ENCODE measurements at places on chromosomes 16 and 17.

- DNase-seq = no peak
Measured at GRCh38 chr16:51592001-51592501, 441.0 kb upstream of the SALL1 start.

DNA sequence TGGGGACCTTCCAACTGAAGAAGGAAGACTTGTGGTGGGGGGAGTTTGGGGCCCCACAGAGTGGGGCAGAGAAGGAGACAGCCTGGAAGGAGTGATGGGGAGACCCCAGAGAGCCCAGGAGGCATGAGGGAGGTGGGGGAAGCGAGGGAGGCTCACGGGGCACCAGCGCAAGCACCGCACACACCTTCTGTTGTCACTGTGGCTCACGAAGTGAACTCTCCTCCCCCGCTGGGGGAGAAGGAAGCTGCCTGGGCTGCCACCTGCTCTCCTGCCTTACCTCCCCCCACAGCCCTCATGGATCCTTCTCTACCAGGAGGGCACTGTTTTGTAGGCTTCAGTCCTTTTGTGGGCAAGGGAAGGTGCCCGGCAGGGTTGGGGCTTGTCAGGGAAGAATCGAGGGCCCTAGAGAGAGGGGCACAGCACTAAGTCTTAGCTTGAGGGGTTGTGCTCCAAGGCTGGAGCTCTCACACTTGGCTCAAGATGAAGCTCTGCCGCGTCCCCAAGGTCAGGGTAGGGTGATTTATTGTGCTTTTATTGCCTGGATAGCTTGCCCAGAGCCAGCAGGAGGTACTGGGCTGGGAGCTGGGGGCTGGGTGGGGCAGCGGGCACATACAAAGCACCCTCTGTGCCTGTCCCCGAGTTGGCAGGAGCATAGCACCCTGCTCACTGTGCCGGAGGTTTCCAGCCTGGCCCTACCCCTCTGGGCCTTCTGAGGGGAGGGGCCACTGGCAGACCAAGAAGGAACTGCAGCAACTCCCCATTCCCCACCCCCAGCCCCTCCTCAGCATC lies 4.6 kb upstream of the STARD3 start:
- peak; percentile 89 for DNase-seq

- no peak for DNase-seq
Measured at GRCh38 chr16:2806286-2806685, 8.0 kb downstream of the PRSS41 start.

DNA sequence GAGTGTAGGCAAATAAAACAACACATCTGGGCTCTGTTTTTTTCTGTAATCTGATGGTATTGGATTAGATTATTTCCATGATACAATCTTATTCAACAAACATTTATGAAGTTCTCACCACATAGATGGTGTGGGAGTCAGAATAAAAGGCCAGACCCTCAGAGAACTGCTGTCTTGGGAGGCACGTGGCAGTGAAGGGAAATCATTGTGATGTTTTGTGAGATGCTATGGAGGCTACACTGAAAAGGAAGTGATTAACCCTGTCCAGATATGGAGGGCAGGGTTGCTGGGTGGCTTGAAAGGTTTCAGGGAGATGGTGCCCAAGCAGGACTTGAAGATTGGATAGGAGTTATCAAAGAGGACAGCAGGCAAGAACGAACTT lies 35.6 kb downstream of the DHRS7B start:
- no peak for DNase-seq

DNA sequence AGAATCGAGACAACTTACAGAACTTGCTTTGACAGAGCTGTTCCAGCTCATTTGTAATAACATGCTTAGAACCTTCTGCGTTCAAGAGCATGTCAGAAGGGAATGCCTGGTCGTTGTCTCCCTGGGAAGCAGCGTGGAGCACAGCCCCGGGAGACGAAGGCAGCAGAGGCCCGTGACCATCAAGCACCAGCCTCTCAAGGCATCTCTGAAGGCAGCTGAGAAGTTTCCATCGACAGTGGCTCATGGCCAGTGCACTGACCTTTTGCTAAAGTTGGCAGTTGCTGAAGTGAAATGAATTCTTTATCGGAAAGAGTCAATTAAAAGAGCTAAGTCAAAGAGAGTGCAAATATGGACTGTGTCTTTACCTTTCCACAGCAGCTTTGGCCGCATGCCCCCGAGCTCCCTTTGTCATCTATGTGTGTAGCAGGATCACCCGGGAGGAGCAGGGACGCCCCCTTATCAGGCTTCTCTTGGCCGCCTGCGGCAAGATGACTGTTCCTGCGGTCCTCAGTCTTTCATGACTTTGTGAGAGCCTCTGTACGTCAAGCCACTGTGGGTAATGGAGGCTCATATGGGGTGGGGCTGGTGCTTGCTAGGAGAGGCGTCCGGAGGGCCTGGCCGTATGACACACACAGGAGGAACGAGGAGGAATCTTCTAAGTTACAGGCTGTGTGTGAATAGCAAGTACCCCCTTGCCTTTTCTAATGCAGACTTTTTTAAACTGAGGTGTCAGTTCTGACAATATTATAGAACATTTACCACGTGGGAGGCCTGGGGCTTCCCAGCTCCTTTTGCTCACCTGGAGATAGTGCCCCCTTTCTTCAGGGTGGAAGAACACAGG lies 54.2 kb downstream of the LDHD start:
- no peak for DNase-seq

GRCh38 chr17:20966870-20967269 lies 75.9 kb downstream of the USP22 start:
- no peak for DNase-seq

DNA sequence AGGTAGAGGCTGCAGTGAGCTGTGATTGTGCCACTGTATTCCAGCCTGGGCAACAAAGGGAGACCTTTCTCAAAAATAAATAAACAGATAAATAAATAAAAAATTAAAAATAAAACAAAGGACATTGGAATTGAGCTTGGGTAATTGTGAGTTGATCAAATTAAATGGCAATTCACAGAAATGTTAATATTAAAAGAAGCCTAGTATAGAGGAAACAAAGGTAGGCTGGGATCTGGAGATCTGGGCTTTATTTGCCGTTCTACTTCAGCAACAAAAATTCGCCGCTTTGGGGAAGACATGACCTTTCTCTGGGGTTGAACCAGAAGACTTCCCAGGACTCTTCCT lies 332 bp upstream of the VPS25 start:
- no peak for DNase-seq

DNA sequence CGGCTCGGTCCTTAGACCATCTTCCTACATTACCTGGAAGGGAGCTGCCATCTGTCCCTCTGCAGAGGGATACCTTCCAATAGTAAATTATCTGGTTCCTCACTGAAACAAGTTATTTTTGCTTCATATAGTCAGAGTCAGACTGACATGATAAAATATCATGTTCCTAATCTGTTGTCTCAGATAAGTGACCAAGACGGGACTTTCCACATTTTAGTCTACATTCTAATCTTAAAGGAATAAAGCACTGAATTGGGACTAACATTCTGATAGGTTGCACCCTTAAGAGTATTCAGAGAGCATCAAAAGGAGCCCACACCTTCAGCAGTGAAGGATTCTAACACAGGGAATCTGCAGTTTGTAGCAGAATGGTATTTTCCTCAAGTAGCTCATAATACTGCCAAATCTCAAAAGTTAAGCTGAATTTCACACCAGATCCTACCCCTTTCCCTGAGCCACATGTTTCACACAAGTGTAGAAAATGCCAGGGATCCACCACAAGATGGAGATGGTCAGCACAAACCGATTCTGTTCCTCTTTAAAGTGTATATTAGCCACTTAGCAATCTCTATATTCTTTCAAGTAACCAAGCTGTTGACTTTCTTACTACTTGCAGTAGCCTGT lies 13.4 kb downstream of the GINS2 start:
- DNase-seq = peak; percentile 57

- DNase-seq = no peak
Measured at GRCh38 chr17:7582396-7583252, 1.0 kb upstream of the MPDU1 start.

- peak; percentile 35 for DNase-seq
Measured at GRCh38 chr17:58121925-58122324, 26.3 kb upstream of the OR4D1 start.

DNA sequence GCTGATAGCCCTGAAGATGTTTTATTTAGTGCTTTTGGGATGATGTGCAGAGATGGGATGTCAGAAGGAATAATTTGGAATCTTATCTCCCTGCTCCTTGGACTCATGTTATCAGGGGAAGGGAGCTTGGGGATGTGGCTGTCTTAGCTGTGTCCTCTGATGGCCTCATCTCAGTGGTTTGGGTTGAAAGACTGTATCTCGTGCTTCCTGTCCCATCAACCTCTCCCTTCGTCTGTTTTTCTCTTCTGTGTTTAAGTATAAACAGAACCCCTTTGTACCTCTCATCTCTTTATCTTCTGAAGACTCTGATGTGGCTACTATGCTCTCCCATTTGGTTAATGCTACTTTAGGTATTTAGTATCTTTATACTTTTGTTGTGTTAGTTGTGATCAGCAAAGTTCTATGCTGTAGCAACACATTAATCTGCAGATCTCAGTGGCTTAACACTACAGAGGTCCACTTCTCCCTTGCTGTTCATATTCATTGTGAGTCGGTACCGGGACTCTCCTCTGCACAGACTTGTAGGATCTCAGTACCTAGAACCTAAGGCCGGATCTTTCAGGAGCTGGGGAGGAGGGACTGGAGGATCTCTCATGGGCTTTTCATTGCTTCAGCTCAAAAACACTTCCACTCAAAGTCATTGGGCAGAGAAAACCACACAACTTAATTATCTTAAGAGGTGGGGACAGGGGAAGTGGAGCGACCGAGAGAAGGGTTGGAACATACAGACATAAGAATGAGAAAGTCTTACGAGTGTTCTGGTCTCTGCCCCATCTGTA lies 28.8 kb downstream of the PRKCA start:
- no peak for DNase-seq

GRCh38 chr17:7336240-7337175 lies at the start of gene ACAP1:
Gene ACAP1 (plus strand): TSS chr17:7336529. CDS start chr17:7336735, 206 bp downstream.
- DNase-seq = no peak

- DNase-seq = no peak
Measured at GRCh38 chr16:73068541-73069401, 20.8 kb upstream of the ZFHX3 start.

GRCh38 chr16:83992624-83993023 lies 24.6 kb downstream of the NECAB2 start:
- DNase-seq = peak; percentile 37

GRCh38 chr17:81240761-81241160 lies 1.6 kb downstream of the NDUFAF8 start:
- DNase-seq = no peak

DNA sequence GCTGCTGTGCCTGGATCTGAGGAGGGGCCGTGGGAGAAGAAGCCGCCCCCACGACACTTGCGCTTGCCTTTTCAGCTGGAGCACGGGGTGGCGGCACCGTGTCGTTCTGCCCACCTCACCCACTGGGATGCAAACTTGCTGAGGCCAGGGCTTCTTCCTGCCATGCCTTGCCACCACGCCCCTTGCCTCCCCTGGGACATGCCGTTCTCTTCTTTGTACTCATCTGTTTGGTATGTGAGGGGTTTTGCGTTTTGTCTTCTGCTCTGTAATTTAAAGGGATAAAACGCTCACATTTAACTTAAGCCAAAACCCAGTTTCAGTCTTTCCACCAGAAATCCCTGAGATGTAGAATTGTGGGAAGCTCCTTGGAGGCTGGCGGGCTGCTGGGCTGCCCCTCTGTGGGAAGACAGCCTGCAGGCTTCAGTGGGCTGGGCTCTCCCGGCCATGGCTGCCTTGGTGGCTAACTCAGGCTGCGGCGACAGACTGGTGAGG lies 180.2 kb downstream of the RPTOR start:
- DNase-seq = no peak

GRCh38 chr16:51500306-51500705 lies 349.2 kb upstream of the SALL1 start:
- no peak for DNase-seq

GRCh38 chr17:4130715-4131114 lies 12.1 kb downstream of the ZZEF1 start:
- peak; percentile 48 for DNase-seq

DNA sequence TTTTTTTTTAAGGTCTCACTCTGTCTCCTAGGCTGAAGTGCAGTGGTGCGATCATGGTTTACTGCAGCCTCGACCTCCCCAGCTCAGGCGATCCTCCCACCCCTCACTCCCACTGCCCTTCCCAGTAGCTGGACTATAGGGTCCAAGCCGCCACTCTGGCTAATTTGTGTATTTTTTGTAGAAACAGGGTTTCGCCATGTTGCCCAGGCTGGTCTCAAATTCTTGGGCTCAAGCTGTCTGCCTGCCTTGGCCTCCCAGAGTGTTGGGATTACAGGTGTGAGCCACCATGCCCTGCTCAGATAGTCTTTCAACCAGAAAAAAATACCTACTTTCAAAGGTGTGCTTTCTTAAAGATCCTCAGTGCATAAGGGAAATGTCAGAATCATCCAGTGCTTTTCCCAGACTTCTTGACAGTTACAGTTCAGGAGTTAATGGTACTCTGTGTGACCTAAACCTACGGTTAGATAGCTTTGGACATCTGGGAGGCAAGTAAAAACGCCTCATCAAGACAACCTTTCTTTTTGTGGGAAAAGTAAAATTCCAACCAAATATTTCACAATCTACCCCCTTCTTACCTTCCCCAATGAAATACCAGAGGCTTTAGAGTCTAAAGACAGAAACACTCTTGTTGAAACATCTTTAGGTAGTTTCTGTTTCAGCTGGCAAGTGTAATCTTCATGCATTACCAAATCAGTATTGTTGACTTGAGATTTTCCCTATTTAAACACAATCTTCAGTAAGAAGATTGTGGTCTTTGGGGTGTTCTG lies 6.8 kb downstream of the RSPRY1 start:
- no peak for DNase-seq

GRCh38 chr16:6274351-6274750 lies 1058.3 kb upstream of the RBFOX1 start:
- no peak for DNase-seq

- DNase-seq = no peak
Measured at GRCh38 chr16:84654238-84654637, 5.9 kb downstream of the KLHL36 start.

- no peak for DNase-seq
Measured at GRCh38 chr17:65595071-65595656, 33.7 kb upstream of the AXIN2 start.

DNA sequence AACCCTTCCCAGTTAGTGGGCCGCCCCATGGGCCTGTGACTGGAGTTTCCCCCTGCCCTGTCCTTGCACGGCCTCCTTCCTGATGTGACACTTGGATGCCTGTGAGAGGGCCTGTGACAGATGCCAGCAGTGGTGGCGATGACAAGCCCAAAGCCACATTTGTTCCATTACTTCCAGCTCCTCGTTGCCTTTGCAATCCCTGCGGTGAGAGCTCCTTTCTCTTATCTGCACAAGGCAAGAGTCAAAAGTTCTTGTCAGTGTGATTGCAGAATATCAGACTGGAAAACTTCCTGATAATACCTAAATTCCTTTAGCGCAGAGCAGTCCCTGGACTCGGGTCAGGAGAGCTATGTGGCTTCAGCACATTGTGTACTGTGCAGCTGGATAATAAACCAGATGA lies 54.4 kb upstream of the ARHGAP44 start:
- DNase-seq = no peak

GRCh38 chr16:66660422-66661209 lies 35.9 kb downstream of the CMTM4 start:
- DNase-seq = peak; percentile 89

All from Ammon's horn (tissue), 1 donor.